ENCODE measurements at places on chromosomes 1 and 21. TPM values are rescaled to one million over a fixed set of nuclear protein-coding genes. Genes with fewer than 3 reads are reported as not detected.
A peak's percentile ranks its signal among the peaks of the same experiment; 100 is the strongest.

- H3K27me3 ChIP-seq: no peaks in the 10 kb centered on the region
- H3K4me1 ChIP-seq: peaks cover 6% of the 10 kb centered on the region
- no peak overlapping the region for H3K4me3 ChIP-seq
- no peaks in the 10 kb centered on the region for H3K36me3 ChIP-seq
- H3K27ac ChIP-seq: no peak overlapping the region
- no peak for DNase-seq
Observed at GRCh38 chr1:52179073-52179472, 37.2 kb downstream of the ZFYVE9 start.

- DNase-seq: no peak
- no peaks in the 10 kb centered on the region for H3K4me1 ChIP-seq
- H3K27me3 ChIP-seq: no peaks in the 10 kb centered on the region
- H3K4me3 ChIP-seq: no peak overlapping the region
- H3K36me3 ChIP-seq: no peaks in the 10 kb centered on the region
- H3K27ac ChIP-seq: no peak overlapping the region
Observed at GRCh38 chr1:31142406-31142805, 76.9 kb upstream of the PUM1 start.

DNA sequence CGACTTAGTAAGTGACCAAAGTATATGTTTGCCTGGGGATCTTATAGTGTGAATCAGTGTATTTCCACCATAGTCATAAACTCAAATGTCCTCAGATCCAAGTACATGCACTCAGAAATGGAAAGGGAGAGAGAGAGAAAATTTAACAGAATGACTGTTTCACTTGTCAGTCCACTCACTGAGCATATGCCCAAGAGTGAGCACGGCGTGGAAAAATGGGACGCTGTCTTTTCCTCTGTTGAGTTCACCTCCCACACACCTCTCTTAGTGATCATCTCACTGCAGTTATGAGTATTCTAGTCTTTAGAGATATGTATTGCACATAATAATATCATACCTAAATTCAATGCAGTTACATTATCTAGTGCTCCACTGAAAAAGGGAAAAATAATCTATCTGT lies 156.8 kb upstream of the PRMT6 start:
- no peaks in the 10 kb centered on the region for H3K36me3 ChIP-seq
- H3K4me1 ChIP-seq: no peaks in the 10 kb centered on the region
- no peak overlapping the region for H3K27ac ChIP-seq
- H3K27me3 ChIP-seq: no peaks in the 10 kb centered on the region
- H3K4me3 ChIP-seq: no peak overlapping the region

DNA sequence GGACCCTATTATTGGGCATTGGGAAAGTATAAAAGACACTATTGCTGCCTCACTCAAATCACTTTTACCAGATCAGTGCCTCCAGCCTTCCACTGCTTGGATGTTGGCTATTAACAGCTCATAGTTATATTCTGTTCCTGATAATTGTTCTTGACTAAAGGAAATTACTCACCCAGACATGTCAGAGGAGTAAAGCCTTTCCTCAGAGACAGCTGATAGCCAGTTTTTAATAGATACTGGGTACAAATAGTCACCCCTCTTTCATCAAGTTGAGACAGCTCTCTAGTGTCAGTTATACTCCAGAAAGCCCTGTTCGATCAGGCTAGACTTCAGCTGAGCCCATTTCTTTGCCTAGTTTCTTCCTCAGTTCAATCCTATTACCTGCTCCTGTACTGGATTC lies 876.1 kb upstream of the B3GALT2 start:
- no peaks in the 10 kb centered on the region for H3K4me1 ChIP-seq
- DNase-seq: no peak
- H3K27me3 ChIP-seq: no peaks in the 10 kb centered on the region
- H3K36me3 ChIP-seq: no peaks in the 10 kb centered on the region
- H3K4me3 ChIP-seq: no peak overlapping the region

DNA sequence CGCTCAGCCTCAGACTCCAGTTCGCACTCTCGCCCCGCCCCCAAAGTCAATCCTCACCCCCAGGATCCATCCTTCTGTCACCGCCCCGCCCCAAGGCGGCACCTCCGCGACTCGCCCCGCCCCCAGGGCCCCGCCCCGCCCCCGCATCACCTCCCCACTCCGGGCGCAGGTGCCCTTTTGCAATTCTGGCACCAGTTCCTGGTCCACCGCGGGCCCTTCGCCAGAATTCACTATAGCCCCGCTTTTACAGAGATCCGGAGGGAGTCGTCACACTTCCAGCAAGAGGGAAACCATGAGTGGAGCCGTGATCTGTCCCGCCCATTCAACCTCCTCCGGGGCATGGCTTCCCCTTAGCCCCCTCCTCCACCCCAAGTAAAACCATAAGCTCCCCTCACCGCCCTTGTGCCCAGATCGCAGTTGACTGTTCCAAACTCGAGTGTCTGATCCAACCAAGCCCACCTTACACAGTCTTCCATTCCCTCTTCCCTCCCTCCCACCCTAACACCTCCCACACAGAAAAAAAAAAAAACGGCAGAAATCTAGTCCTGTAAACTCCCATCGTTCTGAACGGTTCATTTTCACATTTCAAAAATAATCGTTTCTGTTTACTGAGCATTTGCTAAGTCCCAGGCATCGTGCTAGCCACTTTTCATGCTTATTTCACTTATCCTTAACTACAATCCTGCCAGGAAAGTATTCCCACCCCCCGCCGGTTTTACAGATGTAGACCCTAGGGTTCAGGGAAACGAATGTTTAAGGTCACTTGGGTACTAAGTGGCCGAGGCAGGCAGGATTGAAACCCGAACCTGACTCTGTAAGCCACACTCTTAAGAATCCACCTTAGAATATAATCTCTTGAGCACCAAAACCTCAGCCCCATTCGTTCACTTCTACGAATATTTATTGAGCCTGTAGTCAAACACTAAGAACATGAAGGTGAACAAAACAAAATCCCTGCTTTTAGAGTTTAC lies 1.3 kb upstream of the DNAJC16 start:
- H3K27me3 ChIP-seq: no peaks in the 10 kb centered on the region
- peak overlapping the region; percentile 92 for H3K27ac ChIP-seq
- peak; percentile 99 for DNase-seq

HES4 gene
- 5.0 TPM for total RNA-seq

- H3K27ac ChIP-seq: no peak overlapping the region
- H3K4me3 ChIP-seq: no peak overlapping the region
- no peaks in the 10 kb centered on the region for H3K27me3 ChIP-seq
- no peak for DNase-seq
Observed at GRCh38 chr21:15775291-15775690, 45.5 kb downstream of the USP25 start.
